ENCODE measurements at places on chromosomes 7 and 10. TPM values are rescaled to one million over a fixed set of nuclear protein-coding genes. Genes with fewer than 3 reads are reported as not detected.

Gene MRC1
- 7.9 TPM for polyA plus RNA-seq

Gene HPSE2
- 0.12 TPM for polyA plus RNA-seq

Gene CDNF
- 3.4 TPM for polyA plus RNA-seq

Gene AKR1C2
- 24.5 TPM for polyA plus RNA-seq

DNA sequence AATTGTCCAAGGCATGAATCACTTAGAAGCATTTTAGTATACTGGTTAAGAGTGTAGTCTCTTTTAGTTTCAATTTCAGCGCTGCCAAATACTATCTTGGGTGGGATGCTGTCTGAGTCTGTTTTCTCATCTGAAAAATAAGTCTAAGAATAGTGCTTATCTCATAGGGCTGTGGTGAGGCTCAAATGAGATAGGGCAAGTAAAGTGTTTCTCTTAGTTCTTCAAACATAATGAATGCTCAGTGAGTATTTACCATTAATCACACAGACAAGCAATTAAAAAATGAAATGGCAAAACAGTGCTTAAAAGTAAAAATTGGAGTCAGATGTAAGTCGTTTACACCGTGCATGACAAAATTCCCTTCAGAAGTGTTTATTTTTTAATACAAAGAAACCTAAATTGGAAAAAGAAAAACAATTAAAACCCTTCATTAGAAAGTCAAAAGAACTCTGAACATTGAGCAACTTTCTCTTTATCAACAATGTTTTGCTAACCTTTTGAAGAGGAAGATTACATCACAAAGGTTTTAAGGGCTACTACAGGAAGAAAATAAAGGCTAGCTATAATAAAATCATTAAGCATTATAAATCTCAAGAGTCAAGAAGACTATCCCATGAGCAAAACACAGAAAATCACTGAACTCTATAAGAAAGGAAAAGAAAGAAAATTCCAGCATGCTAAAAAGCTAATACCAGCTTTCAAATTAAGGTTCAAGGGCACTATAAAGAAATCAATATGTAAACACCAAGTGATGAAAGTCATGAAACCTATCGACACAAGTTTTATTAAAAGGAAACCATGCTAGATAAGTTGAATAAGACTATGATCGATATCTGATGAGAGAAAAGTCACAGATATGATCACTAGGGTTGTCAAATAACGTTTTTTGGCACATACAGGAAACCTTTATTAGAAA is 45.6 kb upstream of the C1GALT1 start:
- no peak for DNase-seq

GRCh38 chr10:68861253-68861652 is 33.9 kb downstream of the STOX1 start:
- no peak for DNase-seq

DNA sequence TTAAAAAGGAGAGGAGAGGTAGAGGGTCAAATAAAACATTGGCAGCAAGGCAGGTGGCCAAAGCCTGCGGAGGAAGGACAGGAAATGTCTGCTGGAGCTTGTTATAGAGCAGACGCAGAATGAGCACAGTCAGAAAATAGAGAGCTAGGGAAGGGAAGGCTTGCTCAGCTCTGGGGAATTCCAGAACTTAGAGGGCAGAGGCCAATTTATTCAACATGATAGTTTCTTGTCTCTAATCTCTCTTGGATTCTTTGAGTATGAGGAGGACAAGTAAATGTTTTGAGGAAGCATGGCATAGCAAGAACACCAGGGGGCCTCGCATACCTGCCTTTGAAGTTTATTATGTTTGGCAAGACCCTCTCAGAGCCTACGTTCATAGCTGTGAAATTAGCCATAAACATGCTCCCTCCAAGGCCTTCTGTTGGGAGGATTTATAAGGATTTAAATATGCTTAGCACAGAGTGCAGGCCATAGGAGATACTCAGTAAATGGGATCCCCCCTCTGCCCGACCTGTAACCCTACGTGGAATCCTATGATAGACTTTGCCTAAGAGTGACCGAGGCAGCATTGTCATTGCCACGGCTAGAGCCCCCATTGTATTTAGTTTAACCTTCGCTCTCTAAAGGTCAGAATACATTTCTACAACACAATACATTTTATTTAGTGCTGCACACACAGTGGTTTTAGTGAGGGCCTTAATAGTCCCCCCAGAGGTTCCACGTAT is 293.9 kb downstream of the CCDC3 start:
- peak; percentile 61 for DNase-seq

DNA sequence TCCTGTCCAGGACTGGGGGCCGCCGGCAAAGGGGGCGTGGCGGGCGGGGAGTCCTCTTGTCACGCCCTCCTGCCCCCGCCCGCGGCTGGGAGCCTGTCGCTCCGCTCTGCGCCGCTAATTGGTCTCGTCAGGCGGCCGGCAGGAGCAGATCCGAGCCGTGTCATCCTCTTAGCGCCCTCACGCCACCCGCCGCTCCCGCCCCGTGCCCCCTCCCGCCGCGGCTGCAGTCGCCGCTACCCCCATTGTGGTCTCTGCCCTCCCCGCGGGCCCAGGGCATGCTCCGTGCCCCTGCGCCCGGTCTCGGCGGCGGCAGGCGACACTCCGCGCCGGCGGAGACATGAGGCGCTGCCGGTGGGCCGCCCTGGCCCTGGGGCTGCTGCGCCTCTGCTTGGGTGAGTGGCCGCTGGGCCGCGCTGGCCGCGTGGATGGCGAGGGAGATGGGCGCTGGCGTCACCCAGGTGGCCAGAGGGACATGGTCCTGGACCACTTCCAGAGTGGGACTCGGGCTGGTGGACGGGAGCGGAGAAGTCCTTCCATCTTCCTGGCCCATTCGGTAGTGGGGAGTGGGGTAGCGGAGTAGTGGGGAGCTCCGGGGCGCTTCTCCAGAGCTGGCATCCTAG is at the start of gene CDHR1:
Gene CDHR1 (plus strand): TSS at position 114 of the 620 bp plus-strand sequence. CDS start 224 bp downstream, at position 338.
- no peak for DNase-seq

DNA sequence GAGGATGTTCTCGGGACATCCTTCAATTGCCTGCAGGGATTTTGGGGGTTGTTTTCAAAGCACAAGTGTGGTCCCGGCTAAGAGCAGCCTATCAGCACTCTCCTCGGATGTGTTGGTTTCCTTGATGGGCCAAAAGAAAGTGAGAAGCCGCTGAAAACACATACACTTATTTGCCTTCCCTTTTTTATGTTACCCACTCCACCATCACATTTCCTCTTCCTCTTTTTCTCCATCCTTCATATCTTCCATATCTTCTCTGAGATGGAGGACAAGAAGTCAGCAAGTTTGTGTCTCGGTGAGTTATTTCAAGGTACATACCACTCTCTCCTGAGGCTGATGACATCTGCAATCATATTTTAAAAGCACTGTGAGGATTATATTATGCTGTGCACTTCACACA is 64.0 kb downstream of the ZNF33B start:
- no peak for DNase-seq

DNA sequence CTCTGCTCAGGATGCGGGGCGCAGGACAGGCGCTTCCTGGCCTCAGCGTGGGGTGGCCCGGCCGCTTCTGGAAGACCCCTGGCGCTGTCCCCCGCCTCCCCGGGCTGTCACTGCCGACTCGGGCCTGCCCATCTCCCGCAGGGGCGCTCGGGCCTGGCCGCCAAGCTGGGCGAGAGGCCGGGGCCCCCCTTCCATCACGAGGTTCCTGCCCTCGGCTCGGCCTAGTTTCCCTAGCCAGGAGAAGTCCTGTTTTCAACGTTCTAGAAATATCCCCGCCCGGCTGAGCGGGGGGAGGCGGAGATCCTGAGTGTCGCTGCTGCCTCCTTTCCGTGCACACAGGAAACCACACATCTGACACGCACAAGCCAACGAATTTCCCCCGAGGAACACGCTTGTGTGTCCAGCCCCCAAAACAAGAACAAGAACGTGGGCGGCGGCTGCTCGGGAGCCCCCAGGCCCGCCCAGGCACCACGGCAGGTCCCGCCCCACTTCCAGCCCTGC is 33.7 kb downstream of the AP5Z1 start:
- no peak for DNase-seq

DNA sequence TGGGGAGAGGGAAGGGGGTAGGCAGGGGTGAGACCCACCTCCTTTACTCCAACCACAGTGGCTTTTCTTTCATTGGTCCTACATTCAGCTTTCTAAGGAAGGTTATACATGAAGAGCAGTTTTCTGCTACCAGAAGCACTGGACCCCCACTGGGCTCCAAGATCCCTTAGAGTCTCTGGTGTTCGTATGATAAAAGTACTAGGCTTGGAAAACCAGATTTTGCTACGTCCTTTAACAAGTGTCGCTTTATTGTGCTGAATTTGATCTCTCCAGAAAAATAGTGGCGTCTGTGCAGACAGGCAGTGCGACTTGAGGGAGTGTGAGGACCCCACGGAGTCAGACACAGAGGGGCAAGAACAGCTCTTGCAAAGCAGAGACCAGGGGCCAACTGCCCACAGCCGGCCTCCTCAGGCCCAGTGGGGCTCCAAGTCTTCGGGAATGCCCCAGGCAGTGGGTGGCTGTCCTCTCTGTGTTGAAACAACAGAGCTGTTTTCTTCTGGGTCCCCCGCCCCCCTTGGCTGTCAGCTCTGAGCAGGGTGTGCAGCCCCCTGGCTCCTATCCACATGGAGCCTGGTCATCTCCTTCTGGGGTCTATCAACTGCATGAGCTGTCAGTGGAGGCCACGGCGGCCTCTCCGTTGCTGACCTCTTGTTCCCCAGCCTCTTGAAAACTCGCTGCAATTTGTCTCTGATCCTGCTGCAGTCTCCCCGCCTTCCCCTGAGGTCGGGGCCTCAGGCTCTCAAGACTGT is 333.2 kb downstream of the RPS24 start:
- DNase-seq: peak; percentile 66

- DNase-seq: no peak
These were observed 52.8 kb upstream of the TMEM273 start for GRCh38 chr10:49240946-49241345.

- DNase-seq: no peak
These were observed 680.2 kb downstream of the CCSER2 start for GRCh38 chr10:85008488-85009184.

- no peak for DNase-seq
These were observed 327.3 kb downstream of the PHTF2 start for GRCh38 chr7:78125884-78126283.

GRCh38 chr7:120055300-120055699 is 217.7 kb upstream of the KCND2 start:
- DNase-seq: no peak

GRCh38 chr10:13775786-13776775 is 189.3 kb downstream of the PRPF18 start:
- no peak for DNase-seq

DNA sequence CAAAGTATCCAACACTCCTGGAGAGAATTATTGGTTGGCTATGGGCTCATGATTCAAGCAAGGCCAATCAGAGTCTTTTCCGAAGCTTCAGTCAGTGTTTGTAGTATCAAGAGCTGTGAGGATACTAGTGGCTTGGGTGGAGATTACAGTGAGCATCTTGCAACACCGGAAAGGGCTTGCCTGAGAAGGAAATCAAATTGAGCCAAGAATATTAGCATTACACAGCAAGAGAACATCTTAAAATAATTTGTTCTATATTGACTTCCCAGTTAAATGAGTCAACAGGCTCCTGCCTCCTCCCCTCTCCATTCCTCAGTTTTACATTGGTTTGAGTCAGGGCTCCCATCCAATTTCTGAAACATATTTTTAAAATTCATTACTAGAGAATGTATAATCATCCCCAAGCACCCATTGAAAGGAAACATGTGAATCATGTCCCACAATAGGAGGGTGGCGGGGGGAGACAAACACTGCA is 127.4 kb downstream of the ELAPOR2 start:
- no peak for DNase-seq

DNA sequence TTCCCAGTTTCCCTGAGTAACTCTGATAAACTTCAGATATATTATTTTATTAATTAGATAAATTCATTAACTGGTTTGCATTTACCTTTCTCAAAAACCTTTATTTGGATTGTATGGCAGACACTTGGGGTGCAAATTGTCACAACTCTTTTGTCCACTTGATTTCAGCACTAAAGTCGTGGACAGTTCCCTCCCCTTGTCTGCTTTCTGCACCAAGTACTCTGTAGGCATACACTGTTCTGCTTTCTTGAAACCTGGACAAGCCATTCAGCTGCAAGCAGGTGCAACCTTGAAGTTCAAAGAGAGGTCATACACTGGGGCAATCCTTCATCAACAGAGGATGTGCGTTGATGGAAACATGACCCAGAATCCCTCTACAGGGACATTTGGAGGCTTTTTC is 162.9 kb downstream of the ARL5B start:
- DNase-seq: no peak

DNA sequence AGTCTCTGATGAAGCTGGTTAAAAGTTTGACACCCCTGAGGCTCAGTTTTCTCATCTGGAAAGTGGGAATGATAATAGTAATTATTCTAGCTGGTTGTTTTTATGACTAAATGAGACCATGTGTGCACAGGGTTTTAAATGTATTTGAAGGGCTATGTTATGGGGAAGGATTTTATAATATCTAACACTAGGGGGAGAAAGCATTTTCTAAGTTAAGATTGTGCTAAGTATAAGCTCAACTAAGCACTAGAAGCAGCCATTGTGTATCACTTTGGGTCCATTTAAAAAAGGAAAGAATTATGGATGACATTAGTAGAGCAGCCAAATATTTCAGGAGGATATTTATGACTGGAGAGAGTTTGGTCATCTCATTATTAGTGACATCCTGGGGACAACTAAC is 49.5 kb upstream of the CREB5 start:
- DNase-seq: no peak

DNA sequence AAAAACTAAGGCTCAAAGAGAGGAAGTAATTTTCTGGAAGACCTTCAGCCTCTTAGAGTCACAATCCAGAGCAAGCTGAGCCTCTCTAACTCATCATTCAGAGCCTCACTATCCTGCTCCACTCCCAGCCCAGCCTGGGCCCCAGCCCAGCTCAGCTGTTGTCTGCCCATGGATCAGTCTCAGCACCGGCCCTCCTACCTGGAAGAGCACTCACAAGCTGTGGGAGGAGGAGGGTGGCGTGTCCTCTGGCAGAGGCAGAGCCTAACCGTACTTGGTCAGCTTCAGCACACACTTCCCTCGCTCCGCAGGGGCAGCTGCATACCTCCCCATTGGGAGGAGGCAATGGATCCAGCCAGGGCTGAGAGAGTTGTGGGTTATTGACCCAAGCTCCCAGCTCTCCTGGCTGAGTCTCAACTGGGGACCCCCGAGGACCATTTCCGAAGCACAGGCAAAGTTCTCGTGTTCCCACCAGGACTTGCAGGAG is 66.7 kb upstream of the GPR26 start:
- no peak for DNase-seq

GRCh38 chr10:129090165-129090564 is 376.9 kb upstream of the MGMT start:
- DNase-seq: no peak

DNA sequence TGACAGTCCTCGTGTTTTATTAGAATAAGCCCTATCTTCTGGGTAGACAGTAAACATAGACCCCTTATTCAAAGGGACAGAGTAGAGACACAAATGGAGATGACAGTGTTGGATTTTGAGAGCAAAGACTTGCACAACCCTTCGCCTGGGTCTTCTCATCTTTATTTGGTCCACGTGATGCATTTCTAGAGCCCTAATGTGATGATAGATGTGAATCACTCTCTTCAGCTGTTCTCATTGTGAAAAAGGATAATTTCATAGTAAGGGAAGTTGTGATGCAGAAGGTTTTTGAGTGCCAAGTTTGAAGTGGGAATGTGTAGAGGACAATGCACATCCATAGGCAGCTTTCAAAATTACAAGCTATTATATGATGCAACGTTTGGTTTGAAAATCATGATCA is 86.3 kb downstream of the CREB5 start:
- DNase-seq: no peak

GRCh38 chr10:71486484-71487114 is 89.9 kb downstream of the CDH23 start:
- no peak for DNase-seq

- DNase-seq: no peak
These were observed 137.3 kb upstream of the NANOS1 start for GRCh38 chr10:118892255-118892654.
